Activated CD4-positive, alpha-beta T cell treated with anti-CD3 and anti-CD28 coated beads, Interleukin-2, Interleukin-4, amounts not matched to agents 100 ng/mL and 50 ng/mL, durations not matched to agents 16 hours and 8 hours (primary cell): ENCODE measurements at places on chromosomes 4 and X.

DNA sequence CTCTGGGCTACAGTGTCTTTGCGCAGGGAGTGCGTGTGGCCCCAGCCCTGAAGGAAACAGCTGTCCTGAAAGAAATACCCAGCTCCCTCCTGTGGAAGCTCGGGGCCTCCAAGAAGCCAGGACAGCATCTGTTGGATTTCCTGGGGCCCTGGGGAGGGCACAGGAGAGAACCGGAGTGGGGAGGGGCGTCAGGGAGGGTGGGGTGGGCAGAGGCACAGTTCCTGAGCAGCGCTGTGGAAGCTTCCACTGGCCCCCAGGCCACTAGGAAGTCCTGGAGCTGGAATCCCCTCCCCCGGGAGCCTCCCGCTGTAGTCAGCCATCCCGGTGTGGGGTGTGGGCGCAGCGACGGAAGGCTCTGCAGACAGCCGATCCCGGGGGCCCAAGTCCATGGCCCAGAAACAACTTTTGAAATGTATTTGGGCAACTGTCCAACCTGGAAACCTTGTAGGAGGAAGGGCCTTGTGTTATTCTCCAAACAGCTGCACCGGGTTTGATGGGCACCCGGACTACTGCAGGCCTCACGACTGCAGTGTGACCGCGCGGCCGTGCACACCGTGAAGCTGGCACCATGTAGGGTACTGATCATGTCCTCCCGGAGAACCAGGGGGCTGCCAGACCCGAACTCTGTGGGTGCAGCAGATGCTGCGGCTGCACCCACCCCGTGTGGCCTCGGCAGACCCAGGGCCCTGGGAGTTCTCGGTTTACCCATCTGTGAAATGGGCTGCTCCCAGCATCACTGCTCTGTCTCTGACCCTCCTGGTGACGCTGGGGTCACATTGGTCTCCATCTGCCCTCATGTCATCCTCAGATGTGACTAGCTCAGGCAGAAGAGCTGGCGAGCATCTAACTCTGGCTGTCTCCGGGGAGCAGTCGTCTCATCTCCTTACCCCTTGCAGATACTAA lies 68.5 kb upstream of the HMX1 start:
- DNase-seq = no peak

- no peak for DNase-seq
Measured at GRCh38 chrX:85303544-85303943, 59.8 kb downstream of the ZNF711 start.

DNA sequence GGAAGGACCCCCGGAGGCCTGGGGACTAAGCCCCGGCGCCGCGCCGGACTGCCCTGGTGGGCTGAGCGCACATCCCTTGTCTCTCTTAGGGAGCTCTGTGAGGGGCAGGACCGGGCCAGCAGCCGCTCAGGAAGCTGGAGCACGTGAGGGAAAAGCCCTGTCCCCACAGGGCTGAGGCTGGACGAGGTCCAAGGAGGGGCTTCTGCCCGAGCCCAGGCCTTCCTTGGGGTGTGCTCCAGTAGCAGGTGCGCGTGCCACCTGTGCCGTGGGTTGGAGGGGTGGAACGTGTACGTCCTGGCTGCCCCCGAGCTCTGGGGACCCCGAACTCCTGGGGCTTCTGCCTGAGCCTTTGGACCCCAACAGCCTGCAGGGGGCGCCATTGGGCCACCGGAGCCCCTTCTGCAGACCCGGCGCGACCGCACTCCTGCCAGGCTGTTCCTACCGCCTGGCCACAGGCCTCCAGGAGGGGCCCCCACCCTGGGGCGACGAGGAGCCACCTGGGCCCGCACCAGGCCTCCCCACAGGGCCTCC lies 27.2 kb downstream of the TACC3 start:
- peak; percentile 86 for DNase-seq

- DNase-seq = no peak
Measured at GRCh38 chrX:31355206-31355955, 283.5 kb upstream of the FTHL17 start.

- no peak for DNase-seq
Measured at GRCh38 chr4:171588051-171588545, 225.1 kb upstream of the GALNTL6 start.

DNA sequence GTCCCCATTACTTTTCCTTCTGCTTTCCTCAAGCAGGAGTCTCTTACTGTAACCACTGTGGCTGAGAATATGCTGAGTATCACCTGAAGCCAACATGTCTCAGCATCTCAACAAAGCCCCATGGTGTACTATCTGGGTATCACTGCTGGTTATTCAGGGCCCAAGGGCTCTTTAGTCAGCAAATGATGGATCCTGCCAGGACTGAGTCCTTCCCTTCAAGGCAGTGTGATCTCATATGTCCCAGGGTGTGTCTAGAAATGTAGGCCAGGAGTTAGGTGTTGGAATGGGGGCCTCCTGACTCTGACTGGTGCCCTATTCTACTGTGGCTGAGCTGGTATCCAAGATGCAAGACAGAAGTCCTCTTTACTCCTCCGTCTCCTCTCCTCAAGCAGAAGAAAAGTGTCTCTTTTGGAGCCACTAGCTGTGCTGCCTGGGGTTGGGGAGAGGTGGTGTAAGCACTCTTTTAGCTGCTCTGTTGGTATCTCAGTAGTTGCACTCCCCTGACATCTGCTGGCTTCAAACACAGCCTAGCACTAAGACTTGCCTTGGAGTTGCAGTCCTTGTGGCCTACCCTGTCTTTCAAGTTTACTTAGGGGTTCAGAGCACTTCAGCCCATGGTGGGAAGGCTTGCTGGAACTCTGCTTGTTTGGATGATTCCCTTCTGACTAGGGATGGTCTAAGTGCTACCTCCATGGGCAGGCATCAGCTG lies 28.6 kb downstream of the OCIAD2 start:
- DNase-seq = no peak

DNA sequence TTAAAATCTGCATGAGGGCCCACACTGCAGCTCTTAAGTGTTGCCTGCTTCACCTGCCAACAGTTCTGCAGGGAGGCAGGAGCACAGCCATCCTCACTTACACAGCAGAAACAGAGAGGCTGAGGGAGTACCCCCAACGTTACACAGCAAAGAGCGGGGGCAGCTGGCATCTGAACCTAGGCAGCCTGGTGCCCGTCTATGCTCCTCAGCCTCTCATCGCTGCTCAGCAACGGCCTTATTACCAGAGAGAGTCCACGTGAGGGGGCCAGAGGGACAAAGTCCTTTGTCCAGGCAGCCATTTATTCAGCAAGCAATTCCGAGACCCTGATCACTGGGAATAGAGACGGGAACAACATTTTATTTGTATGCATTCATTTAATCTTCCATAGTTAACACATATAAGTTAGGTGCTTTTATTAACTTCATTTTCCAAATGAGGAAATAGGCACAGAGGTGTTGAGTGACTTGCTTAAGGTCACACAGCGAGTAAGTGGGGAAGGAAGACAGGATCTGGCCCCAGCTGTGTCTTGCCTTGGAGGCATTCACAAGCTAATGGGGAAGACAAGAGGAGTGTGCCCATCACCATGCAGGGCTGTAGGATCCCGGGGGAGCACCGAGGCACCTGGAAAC lies 52.2 kb upstream of the SORCS2 start:
- no peak for DNase-seq

DNA sequence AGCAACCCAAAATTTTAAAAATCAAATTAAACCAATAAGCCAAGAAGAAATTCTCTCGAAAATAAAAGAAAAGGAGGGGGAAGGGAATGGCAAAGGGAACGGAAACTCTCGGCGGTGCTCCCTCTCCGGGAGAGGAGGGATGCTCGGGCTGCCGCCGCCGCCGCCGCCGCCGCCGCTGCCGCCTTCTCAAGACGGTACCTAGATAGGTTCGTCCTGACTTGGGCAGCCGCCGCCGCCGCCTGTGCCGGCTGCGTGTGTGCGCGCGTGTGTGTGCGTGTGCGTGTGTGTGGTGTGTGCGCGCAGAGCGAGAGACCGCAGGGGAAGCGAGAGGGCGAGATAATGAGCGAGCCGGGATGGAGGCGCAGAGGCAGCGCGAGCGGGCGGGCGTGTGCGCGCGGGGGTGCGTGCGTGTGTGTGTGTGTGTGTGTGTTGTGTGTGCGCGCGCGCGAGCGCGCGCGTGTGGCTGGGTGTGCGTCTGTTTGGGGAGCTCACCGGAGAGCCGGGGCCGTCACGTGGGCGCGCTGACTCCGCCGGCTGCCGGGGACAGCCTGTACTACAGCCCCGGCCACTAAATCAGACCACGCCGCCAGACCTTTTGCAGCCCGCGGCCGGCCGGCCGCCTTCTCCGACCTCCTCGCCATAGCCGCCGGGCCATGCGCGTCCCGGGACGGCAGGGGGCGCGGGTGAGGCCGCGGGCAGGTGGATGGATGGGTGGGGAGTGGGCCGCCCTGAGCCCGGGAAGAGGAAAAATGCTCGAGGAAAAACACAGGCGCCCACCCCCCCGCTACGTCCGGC lies 111.6 kb downstream of the DHX15 start:
- DNase-seq = peak; percentile 29
